Caki2 (cell line): ENCODE measurements at places on chromosomes 2 and 18. TPM values are rescaled to one million over a fixed set of nuclear protein-coding genes. Genes with fewer than 3 reads are reported as not detected.
A peak's percentile ranks its signal among the peaks of the same experiment; 100 is the strongest.

DNA sequence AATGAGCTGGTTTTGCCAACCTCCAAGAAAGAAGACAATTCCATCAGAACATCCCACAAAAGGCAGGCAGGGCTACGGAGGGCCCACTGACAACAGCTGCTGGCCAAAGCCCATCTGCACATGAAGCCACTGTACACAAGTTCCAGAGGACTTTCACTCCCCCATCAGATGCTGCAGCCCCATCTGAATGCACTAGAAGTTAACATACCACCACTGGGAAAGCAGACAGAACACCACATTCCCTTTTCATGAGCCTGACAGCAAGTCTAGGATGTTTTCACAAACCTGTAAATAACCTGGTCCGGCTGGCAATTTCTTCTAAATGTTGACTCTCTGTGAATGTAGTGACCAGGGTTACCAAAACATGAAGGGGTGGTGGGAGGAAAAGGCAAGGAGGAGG lies 41.5 kb downstream of the CCBE1 start:
- no peak for DNase-seq

DES gene
- 4.9 TPM in 1 of 2 replicates, not detected in the other for total RNA-seq

DNA sequence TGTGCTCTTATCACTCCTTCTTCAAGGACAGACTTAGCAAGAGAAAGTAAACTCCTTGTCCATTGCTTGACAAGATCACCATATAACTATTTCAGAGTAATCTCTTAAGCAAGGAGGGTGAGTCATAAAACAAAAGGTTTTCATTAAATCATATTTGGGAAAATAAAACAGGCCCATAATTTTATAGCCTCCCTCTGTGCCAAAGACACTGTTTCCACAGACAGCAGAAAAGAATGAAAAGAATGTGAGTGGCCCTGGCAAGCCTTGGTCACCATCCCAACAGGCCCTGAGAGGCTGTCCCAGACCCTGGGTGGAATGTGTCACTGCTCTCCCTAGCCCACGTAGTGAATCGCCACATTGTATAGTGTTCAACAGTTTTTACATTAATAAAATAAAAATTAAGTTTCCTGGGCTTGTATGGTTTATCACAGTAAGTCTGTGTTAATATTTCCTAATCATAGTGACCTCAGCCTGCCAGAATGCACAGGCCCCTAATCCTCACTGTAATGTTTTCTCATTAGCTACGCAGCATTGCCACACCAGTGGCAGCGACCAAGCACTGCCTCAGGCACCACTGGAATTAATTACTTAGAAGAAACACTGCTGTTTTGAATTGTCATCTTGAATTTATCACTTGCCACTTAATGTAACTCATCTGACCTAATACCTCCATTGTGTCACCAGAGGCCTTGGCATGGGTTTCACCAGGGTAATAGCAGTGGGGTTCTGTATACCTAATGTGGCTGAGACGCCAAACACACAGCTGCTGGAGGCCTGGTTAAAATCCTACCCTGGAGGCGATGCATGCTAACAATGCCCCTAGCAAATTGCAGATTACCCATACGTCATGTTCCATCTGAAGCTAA lies 401.9 kb downstream of the LNPK start:
- DNase-seq: peak; percentile 75

GRCh38 chr2:45001869-45002385 lies 7.3 kb downstream of the SIX2 start:
- no peak for DNase-seq

DNA sequence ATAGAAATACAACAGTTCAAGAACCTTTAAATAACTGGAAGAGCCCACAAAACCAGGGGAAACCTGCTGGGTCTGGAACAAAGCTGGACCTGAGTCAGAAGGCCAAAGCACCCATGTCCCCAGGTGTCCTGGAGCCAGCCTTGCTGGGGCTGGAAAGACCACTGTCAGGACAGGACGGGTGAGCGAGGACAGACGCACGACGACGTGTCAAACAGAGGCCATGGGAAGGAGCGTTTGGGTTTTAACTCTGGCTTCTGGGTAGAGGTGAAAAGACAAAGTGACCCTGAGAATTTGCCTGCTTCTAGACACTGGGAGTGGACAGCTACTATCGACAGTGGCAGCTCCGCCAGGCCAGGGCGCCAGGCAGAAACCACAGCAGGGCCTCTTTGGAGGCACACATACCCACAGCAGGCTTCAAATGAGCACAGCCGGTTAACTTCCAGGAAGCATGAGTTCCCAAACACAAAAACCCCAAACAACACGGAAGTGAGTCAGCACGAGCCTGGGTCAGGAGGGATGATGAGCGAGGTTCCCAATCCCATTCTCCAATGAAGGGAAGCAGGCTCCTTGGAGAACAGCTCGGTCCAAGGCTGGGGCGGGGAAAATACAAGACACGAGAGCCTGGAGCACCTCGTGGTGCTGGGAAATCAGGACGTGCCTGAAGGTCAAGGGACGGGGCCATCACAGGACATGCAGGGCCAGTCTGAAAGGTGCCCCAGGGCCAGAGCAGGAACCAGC lies 208.0 kb downstream of the TWIST2 start:
- no peak for DNase-seq
